Gastroesophageal sphincter (tissue), 4 donors: ENCODE measurements at places on chromosomes 7 and 10. TPM values are rescaled to one million over a fixed set of nuclear protein-coding genes. Genes with fewer than 3 reads are reported as not detected.

The DEPP1 gene
- total RNA-seq: 153 TPM

The GDF2 gene
- not detected for total RNA-seq

The AOAH gene
- total RNA-seq: 7.6 TPM

The OR2A5 gene
- total RNA-seq: not detected

The GIMAP4 gene
- 42.1 TPM for total RNA-seq

The SUPV3L1 gene
- total RNA-seq: 20.9 TPM

The CPA1 gene
- not detected for total RNA-seq

The MMP21 gene
- total RNA-seq: 0.13 TPM

GRCh38 chr7:115019882-115020605 is 98.2 kb downstream of the MDFIC start:
- peaks cover 18% of the 10 kb centered on the region for H3K36me3 ChIP-seq
- no peak for ATAC-seq

DNA sequence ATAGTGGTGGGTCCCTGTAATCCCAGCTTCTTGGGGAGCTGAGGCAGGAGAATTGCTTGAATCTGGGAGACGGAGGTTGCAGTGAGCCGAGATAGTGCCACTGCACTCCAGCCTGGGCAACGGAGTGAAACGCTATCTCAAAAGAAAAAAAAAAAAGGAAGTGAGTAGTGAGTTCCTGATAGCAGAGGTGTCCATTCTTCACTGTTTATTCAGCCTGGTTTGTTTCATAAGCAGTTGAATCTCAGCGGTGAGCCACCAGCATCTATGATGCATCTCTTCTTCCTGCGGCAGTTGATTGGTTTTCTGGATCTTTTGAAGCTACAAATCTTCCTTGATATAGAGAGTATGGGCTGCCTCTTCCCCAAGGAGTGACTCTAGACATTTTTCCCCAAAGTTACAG is 316.1 kb upstream of the MTPN start:
- ATAC-seq: no peak
- H3K4me3 ChIP-seq: no peak overlapping the region
- H3K27me3 ChIP-seq: no peaks in the 10 kb centered on the region
- no peaks in the 10 kb centered on the region for H3K36me3 ChIP-seq
- H3K4me1 ChIP-seq: no peaks in the 10 kb centered on the region

DNA sequence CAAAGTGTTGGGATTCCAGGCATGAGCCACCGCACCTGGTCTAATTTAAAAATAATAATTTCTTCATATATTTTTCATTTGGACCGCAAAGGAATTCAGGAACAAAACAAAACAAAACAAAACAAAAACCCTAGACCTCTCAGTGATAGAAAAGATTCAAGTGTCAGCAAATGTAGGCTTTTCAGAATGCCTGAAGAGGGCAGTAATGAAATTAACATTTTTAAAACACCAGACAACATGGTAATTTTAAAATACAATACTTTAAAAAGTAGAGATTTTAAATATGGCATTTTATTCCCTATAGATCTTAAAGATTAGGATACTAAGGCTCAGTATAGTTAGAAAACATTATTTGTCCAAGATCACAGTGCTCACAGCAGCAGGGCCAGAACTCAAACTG is 36.6 kb downstream of the DNMBP start:
- no peaks in the 10 kb centered on the region for H3K27me3 ChIP-seq
- H3K4me1 ChIP-seq: peaks cover 48% of the 10 kb centered on the region
- peaks cover 37% of the 10 kb centered on the region for H3K36me3 ChIP-seq
- H3K4me3 ChIP-seq: no peak overlapping the region

DNA sequence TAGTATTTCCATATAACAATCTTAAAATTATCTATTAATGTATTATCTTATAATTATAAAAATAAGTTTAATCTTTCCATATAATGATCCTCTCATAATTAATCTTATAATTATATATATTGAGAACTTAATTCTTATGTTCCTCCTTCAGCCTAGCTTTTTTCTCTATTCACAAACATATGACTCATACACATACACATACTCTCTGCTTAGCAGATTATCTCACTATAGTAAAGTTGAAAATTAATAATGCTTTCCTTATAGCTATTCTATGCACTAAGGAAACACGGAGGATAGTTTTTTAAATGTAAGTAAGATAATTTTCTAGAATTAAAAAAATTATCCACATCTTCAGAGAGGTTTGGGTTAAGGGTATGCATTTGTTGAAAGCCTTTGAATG is 47.7 kb upstream of the ITGB8 start:
- H3K27me3 ChIP-seq: no peaks in the 10 kb centered on the region
- ATAC-seq: no peak
- H3K27ac ChIP-seq: no peak overlapping the region
- H3K4me3 ChIP-seq: no peak overlapping the region
- no peaks in the 10 kb centered on the region for H3K36me3 ChIP-seq
- peaks cover 11% of the 10 kb centered on the region for H3K4me1 ChIP-seq

- ATAC-seq: no peak
- no peaks in the 10 kb centered on the region for H3K27me3 ChIP-seq
- H3K36me3 ChIP-seq: no peaks in the 10 kb centered on the region
- H3K4me3 ChIP-seq: no peak overlapping the region
Measured at GRCh38 chr10:34530778-34531177, 284.3 kb downstream of the PARD3 start.

- no peak for ATAC-seq
- H3K4me3 ChIP-seq: no peak overlapping the region
- H3K27me3 ChIP-seq: no peaks in the 10 kb centered on the region
- no peak overlapping the region for H3K27ac ChIP-seq
Measured at GRCh38 chr10:19451356-19451755, 364.9 kb upstream of the PLXDC2 start.

- H3K4me3 ChIP-seq: no peak overlapping the region
- H3K4me1 ChIP-seq: no peaks in the 10 kb centered on the region
- ATAC-seq: no peak
- H3K27ac ChIP-seq: peak overlapping the region; percentile 11
- H3K36me3 ChIP-seq: peaks cover 13% of the 10 kb centered on the region
Measured at GRCh38 chr7:2281541-2281940, 32.7 kb downstream of the SNX8 start.

DNA sequence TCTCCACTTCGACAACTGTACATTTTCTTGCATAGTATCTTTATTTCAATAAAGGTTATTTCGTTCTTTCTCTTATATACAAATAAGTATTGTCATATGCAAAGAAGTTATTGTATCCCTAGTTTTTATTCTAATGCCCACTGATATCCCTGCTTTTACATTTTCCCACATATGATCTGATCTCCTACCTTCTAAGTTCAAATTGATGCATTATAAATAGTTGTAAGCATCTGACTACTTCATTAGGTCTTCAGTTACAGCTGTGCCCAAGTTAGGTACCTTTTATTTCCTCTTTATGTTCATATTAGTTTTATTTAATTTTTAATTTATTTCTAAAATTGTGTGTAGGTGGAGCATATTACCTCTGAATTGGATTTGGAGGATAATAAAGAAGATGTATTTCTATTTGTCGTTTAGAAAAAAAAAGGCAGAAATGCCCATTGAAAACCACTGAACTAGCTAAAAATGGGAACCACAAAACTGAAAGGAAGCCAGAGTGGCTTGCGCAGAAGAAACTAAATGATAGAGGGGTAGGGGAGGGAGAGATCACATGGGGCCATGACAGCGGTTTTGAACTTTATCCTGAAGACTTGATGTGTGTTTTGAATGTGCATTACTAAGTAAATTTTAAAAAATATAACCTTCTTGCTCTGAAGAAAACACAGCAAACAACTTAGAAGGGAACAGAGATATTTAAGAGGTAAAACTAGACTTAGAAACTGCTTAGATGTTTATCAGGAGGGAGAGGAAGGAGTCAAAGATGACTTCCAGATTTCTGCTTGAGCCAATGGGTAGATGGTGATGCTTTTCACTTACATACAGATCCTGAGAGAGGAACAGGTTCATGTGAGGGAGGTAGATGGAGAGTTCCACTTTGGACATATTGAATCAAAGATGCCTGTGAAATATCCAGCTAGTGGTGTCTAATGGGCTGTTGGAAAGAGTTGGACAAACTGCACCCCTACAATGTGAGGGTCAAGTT is 9.3 kb upstream of the ZC3HAV1L start:
- peaks cover 59% of the 10 kb centered on the region for H3K36me3 ChIP-seq
- no peak overlapping the region for H3K4me3 ChIP-seq
- no peaks in the 10 kb centered on the region for H3K4me1 ChIP-seq
- no peak for ATAC-seq

GRCh38 chr7:36280840-36281812 is 108.5 kb upstream of the ANLN start:
- H3K4me3 ChIP-seq: peak overlapping the region; percentile 23
- H3K4me1 ChIP-seq: peaks cover 35% of the 10 kb centered on the region
- H3K36me3 ChIP-seq: no peaks in the 10 kb centered on the region
- peak; percentile 80 for ATAC-seq

DNA sequence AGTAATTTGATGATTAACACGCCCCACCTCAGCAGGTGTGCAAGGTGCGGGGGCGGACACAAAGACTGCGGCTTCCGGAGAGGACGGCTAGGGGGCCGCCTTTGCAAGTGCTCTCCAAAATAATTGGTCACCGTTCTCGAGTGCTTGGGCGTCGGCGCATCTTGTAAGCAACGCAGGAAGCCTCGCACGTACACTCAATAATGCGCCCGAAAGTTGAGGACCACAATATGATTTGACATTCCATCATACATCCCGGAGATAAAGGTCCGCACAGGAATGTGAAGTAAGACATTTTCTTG is 114.7 kb downstream of the EBF3 start:
- H3K27me3 ChIP-seq: peaks cover 38% of the 10 kb centered on the region
- no peak overlapping the region for H3K4me3 ChIP-seq
- H3K27ac ChIP-seq: no peak overlapping the region
- no peaks in the 10 kb centered on the region for H3K36me3 ChIP-seq

- H3K4me3 ChIP-seq: no peak overlapping the region
- H3K36me3 ChIP-seq: no peaks in the 10 kb centered on the region
- no peak for ATAC-seq
- no peak overlapping the region for H3K27ac ChIP-seq
- no peaks in the 10 kb centered on the region for H3K27me3 ChIP-seq
- peaks cover 6% of the 10 kb centered on the region for H3K4me1 ChIP-seq
Measured at GRCh38 chr7:135175931-135176330, 5.4 kb upstream of the CYREN start.

DNA sequence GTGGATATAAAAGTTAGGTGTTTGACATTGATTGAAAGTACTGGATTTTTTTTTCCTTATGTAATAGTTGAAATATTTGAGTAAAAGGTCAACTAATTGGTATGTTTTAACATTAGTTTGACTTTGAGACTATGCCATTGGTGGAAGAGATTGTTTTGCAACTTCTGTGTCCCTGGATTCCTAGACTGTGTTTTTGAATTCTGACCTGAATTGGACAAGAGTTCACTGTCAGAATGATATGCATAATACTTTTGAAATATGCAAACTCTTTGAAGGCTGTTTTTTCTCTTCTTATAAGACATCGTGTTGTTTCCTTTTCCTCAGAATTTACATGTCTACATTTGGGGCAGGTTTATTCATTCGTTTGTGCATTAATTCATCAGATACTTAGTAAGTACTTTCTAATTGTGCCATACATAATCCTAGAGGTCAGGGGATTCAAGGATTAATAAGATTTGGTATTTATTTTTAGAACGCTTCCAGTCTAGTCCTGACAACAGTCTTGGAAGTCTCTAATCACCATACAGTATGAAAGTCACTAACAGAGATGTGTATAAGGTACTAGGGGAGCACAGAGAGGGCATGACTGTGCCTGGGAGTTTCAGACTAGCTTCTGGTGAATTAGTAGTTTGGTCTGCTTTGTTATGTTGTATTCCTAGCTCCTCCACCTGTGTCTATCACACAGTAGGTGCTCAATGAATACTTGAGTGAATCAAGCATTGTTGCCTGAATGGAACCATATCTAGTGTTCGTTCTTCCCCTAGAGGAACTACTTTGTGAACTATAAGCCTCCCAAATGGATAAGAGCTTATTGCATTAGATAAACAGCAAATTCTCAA is 49.2 kb downstream of the AGK start:
- no peaks in the 10 kb centered on the region for H3K27me3 ChIP-seq
- H3K4me3 ChIP-seq: no peak overlapping the region
- no peaks in the 10 kb centered on the region for H3K4me1 ChIP-seq
- no peaks in the 10 kb centered on the region for H3K36me3 ChIP-seq
- no peak overlapping the region for H3K27ac ChIP-seq

DNA sequence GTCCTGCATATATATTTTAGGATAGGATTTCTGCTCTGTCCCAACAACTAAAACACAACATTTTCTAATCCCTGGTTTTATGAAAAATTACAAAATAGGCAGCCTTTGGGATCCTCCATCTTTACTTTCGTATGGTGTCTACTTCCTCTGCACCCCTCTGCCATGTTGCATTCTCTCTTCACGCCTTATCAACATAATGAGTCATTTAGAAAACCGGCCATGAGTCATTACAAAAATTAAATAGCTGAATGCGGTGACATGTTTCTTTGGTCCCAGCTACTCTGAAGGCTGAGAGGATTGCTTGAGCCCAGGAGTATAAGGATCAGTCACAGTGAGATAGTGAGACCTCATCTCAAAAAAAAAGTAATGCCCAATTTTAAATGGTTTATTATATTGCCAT is 148.1 kb upstream of the CELF2 start:
- no peak overlapping the region for H3K27ac ChIP-seq
- H3K4me3 ChIP-seq: no peak overlapping the region
- H3K27me3 ChIP-seq: no peaks in the 10 kb centered on the region
- ATAC-seq: no peak
- H3K4me1 ChIP-seq: peaks cover 11% of the 10 kb centered on the region

- no peaks in the 10 kb centered on the region for H3K36me3 ChIP-seq
- H3K27me3 ChIP-seq: no peaks in the 10 kb centered on the region
- ATAC-seq: no peak
- no peaks in the 10 kb centered on the region for H3K4me1 ChIP-seq
Measured at GRCh38 chr7:79159040-79159664, 294.3 kb downstream of the MAGI2 start.
